ENCODE measurements at places on chromosomes 11 and 22.

- DNase-seq: no peak
These were observed 125.1 kb downstream of the WT1 start for GRCh38 chr11:32310214-32310601.

- no peak for DNase-seq
These were observed 22.8 kb downstream of the SYN3 start for GRCh38 chr22:33035272-33035863.

- DNase-seq: no peak
These were observed 101.9 kb downstream of the GGTLC2 start for GRCh38 chr22:22746061-22746962.

DNA sequence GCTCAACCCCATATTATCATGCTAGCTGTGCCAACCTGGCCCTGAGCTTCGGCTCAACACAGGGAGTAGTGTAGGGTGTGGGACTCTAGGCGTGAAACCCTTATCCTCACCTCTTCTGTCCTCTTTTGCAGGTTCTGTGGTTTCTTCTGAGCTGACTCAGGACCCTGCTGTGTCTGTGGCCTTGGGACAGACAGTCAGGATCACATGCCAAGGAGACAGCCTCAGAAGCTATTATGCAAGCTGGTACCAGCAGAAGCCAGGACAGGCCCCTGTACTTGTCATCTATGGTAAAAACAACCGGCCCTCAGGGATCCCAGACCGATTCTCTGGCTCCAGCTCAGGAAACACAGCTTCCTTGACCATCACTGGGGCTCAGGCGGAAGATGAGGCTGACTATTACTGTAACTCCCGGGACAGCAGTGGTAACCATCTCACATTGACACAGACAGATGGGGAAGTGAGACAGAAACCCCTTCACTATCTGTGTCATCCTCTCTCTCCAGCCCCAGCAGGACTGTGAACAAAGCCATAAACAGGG, 76.4 kb downstream of the GGTLC2 start:
- no peak for DNase-seq

GRCh38 chr11:75453916-75454655, 21.1 kb upstream of the KLHL35 start:
- DNase-seq: no peak

DNA sequence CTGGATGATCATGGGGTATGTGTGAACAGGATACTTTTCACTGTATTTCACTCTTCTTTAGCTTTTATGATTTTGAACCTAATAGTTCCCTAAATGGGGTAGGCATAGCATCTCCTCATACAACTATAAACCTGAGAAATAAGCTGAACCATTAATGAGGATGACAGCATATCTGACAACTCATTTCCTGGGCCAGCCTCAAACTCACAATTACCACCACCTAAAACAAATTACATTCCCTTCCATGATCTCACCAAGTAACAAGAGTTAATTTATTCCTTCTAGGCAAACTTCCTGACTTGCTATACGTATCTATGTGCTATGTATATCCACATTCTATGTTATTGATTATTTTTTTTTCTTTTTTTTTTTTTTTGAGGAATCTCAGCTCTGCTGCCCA, 23.0 kb downstream of the SIK3 start:
- DNase-seq: no peak

DNA sequence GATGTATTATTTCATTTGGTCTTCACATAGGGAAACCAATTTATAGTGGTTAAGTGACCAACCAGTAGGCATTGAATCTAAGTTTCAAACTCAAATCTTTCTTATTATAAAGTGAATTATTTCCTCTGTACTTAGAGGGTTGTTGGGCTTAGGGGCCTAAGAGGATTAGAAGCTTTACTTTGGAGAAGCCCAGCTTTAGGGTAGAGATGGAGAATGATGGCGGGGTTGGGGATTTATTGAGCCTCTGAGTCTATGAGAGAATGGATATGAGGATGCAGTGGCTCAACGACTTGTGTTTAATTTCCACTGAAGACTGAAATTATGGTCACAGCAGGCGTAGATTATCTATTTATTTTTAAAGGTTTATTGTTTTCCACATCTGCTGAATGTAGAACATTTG, 55.5 kb downstream of the CHRDL2 start:
- no peak for DNase-seq

DNA sequence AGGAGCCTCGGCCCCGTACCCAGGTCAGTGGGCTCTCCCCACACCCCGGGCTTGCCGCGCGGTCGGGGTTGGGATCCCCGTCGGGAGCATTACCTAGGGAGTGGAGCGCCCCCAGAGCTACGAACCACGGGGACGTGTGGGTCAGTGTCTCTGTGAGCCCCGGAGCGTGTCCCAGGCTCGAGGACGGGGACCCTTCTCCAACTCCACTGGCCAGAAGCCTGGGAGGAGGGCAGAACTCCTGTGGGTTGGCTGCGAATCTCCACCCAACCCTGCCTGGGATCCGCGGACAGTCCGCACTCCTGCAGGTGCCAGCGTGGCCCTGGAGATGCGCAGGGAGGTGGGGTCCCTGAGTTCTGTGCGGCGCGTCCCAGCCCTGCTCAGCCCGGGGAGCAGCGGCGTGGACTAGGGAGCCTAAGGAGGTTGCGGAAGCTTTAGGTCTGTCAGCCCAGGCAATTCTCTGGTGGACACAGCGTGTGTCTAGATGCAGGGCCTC, 346 bp downstream of the PPFIBP2 start:
- DNase-seq: no peak

- DNase-seq: no peak
These were observed 97.7 kb upstream of the SORL1-AS1 start for GRCh38 chr11:121550247-121551030.

GRCh38 chr22:37260155-37260795, 16.2 kb upstream of the RAC2 start:
- DNase-seq: no peak

DNA sequence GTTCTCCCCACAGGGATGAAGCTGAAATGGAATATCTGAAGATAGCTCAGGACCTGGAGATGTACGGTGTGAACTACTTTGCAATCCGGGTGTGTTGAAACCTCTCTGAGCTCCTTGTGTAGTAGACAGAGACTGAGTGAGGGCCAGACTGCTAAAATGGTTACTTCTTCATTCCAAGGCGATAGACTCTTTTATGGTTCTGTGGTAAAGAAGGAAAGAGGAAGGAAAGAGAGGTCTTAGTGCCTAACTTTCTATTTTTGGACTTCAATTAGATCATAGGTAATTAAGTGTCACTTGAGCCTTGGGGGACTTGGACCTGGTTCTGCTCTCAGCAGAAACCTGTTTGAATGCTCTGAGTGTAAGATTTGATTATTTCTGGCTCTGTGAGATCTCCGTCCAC, 54.7 kb downstream of the NF2 start:
- DNase-seq: no peak

- DNase-seq: no peak
These were observed 550 bp downstream of the OR5B21 start for GRCh38 chr11:58507355-58507754.

- DNase-seq: no peak
These were observed 794.1 kb downstream of the BRD1 start for GRCh38 chr22:49033616-49034015.

- DNase-seq: no peak
These were observed 1276.1 kb downstream of the LRRC4C start for GRCh38 chr11:40183073-40184064.

GRCh38 chr11:111996129-111996528, 29.1 kb upstream of the DLAT start:
- DNase-seq: no peak

- DNase-seq: no peak
These were observed 62.7 kb upstream of the AMOTL1 start for GRCh38 chr11:94705419-94705818.

- DNase-seq: no peak
These were observed 25.0 kb upstream of the MGAT3 start for GRCh38 chr22:39431821-39432251.
